Bladder microvascular endothelial cell (primary cell): ENCODE measurements at places on chromosomes 2 and 18. TPM values are rescaled to one million over a fixed set of nuclear protein-coding genes. Genes with fewer than 3 reads are reported as not detected.

Gene MC2R
- not detected in 2 replicates for total RNA-seq

Gene ARHGAP28
- 3.6 and 4.5 TPM in 2 replicates for total RNA-seq

Gene GPR55
- total RNA-seq: not detected in 2 replicates

Gene ST8SIA5
- 0.06 TPM in 1 of 2 replicates, not detected in the other for total RNA-seq

Gene HOXD1
- total RNA-seq: 8.1 and 8.9 TPM in 2 replicates

Gene AQP12B
- total RNA-seq: not detected in 2 replicates

Gene KIF5C
- 0.16 and 0.57 TPM in 2 replicates for total RNA-seq

Gene CPLX4
- total RNA-seq: not detected in 2 replicates

Gene RAPGEF4
- 11.8 and 73.2 TPM in 2 replicates for total RNA-seq

Gene SULT1C2
- total RNA-seq: not detected in 2 replicates

Gene TAF1B
- total RNA-seq: 20.9 and 21.8 TPM in 2 replicates

Gene RUFY4
- total RNA-seq: not detected in 2 replicates

Gene RAMP1
- total RNA-seq: 0.25 TPM in 1 of 2 replicates, not detected in the other

Gene ARHGEF4
- under 0.01 and 1.0 TPM in 2 replicates for total RNA-seq

Gene PLB1
- total RNA-seq: under 0.01 and 0.44 TPM in 2 replicates

Gene RIOK3
- 45.3 and 71.9 TPM in 2 replicates for total RNA-seq

Gene HRH4
- total RNA-seq: not detected in 2 replicates

Gene TUBB8B
- not detected in 2 replicates for total RNA-seq

Gene CRYBA2
- total RNA-seq: not detected in 2 replicates

Gene DSG1
- not detected in 2 replicates for total RNA-seq

Gene GAL3ST2
- total RNA-seq: not detected in 2 replicates

Gene NDUFB3
- 98.4 and 108 TPM in 2 replicates for total RNA-seq

Gene SH3YL1
- total RNA-seq: 9.7 and 25.4 TPM in 2 replicates

Gene NDC80
- total RNA-seq: 16.7 and 21.4 TPM in 2 replicates

Gene FZD7
- 0.16 and 0.25 TPM in 2 replicates for total RNA-seq

Gene NPHP1
- total RNA-seq: 1.9 and 2.5 TPM in 2 replicates

Gene SKOR2
- not detected in 2 replicates for total RNA-seq

Gene CENPA
- 6.7 and 13.9 TPM in 2 replicates for total RNA-seq

Gene THSD7B
- not detected in 2 replicates for total RNA-seq

Gene ZNF396
- 0.57 and 0.65 TPM in 2 replicates for total RNA-seq

Gene ERMN
- total RNA-seq: not detected in 2 replicates

Gene ERBB4
- total RNA-seq: under 0.01 and 0.06 TPM in 2 replicates

Gene AFTPH
- 22.0 and 35.6 TPM in 2 replicates for total RNA-seq

Gene GPR75
- total RNA-seq: 0.65 and 3.5 TPM in 2 replicates

Gene PDIA6
- total RNA-seq: 380 and 437 TPM in 2 replicates

Gene RNF125
- total RNA-seq: 4.8 and 6.5 TPM in 2 replicates

Gene C2orf81
- total RNA-seq: 0.13 and 0.16 TPM in 2 replicates

Gene GNLY
- not detected in 2 replicates for total RNA-seq

Gene RTP5
- not detected in 2 replicates for total RNA-seq

Gene SRD5A2
- not detected in 2 replicates for total RNA-seq

Gene GEN1
- total RNA-seq: 7.1 and 13.8 TPM in 2 replicates

Gene FBXO15
- total RNA-seq: 0.06 and 0.16 TPM in 2 replicates

Gene PDCD1
- total RNA-seq: not detected in 2 replicates

Gene SCN9A
- total RNA-seq: 1.3 and 1.6 TPM in 2 replicates
